Cortex of kidney (tissue), 1 donor: ENCODE measurements at places on chromosomes 6 and 20.

DNA sequence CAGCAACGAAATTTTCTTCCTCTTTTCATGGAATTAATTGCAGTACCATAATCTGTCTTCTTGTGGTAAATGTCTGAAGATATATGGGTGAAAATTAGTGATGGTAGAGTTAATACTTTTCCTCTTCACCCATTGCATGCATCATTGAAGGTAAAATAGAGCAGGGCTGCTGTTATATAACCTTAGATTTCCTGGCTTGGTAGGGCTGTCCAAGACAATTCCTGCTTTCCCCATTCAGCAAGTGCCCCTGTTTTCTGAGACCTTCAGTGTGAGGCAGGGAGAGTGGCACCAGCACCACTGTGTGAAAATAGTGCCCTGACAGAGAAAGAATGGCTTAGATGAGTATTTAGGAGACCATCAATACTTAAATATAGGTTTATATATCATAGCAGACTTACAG is 202.0 kb downstream of the ZFAND3 start:
- DNase-seq, result no peak

GRCh38 chr20:63709149-63709527 is 1.3 kb downstream of the ZGPAT start:
- no peak for DNase-seq

GRCh38 chr6:40856271-40856670 is 182.8 kb downstream of the UNC5CL start:
- no peak for DNase-seq

GRCh38 chr20:10419550-10420133 is 14.4 kb downstream of the MKKS start:
- DNase-seq, result no peak

GRCh38 chr6:24403501-24403824 is 727 bp downstream of the MRS2 start:
- DNase-seq, result no peak

DNA sequence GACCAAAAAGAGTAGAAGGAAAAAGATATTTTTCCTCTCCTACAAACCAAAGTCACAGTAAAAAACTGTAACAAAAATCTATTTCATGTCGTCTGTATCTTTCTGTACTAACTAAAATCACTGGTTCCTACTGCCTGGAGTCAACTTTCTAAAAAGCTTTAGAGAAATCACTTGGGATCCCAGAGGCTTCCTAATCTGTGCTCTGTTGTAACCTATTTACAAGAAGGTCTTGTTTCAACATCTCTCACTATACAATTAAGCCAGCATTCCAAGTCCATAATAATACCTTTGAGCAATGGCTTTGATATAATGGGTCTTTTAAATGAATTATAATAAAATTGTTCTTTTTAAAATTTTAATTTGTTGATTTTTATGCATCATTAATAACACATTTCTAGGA is 20.4 kb downstream of the RAB23 start:
- DNase-seq, result no peak
